Tongue (tissue), 3 donors: ENCODE measurements at places on chromosomes 1 and 21. TPM values are rescaled to one million over a fixed set of nuclear protein-coding genes. Genes with fewer than 3 reads are reported as not detected.

Gene RAB3B
- 0.51 TPM for total RNA-seq

Gene FCGR3B
- total RNA-seq: 1.4 TPM

Gene ASCL5
- not detected for total RNA-seq

Gene C1QC
- 20.5 TPM for total RNA-seq

Gene RBP7
- total RNA-seq: 6.2 TPM
